ENCODE measurements at places on chromosomes 13 and 19.

GRCh38 chr13:24664726-24665409 lies 15.3 kb upstream of the ATP12A start:
- DNase-seq = no peak

- DNase-seq = no peak
Observed at GRCh38 chr13:48866249-48866648, 109.5 kb upstream of the FNDC3A start.

DNA sequence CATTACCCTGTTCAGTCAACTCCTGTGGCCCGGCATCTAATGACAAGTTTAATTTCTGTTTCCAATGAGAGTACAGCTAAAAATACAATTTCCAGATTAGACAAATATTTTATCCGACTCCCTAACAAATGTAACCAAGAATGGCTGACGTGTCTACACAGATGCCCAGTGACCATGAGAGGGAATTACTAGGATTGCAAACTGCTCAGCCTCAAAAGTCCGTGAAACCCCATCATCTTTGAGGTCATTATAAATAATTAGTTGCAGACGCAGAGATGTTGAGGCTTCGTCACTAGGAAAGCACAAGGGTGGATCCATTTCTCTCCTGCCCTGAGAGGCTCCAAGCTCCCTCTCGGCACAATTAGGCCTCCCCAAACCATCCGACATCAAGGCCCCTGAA lies 104.1 kb upstream of the ZNF507 start:
- no peak for DNase-seq

DNA sequence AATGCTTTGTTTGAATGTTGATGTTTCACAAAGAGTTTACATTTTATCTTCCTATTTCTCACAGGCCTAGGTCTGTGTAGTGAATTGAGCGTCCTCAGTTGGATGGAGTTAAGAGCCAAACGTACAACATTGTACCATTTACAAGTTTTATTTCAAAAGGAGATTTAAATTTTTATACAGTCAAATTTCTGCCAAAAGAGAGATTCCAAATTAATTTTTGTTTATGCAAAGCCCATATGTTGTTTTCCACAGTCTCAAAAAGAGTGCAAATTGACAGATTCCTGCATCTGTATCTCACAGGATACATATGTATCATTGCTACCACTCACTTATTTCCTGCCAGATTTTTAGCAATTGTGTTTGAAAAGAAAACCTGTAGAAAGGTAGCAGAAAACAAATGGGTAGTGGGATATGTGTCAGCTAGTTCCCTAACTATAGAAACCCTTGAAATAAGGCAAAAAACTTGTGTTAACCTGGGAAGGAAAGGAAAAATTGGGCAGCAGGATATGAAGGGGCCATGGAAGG lies 46.1 kb downstream of the DGKH start:
- no peak for DNase-seq

DNA sequence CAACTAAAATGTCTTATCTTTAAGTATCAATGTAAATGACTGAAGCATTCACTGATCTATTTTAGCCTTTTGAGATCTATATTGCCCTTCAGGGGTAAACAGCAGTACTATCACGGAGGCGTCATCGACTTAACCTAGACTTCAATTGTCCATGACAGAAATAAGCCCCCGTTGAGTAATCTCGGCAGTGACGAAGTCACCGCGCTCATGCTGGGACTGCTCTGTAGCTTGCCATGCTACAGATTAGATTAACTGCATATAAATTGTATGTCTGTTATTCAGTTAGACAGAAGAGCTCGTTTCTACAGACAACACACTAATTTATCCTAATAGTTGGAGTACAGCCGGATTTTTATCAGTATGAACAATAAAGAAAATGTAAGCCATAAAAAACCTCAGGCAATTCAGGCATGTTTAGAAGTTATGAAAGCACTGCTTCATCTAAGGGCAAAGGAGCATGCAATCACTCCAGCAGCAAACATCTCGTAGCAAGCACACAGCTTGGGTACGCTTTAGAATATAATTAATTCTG lies 56.6 kb downstream of the TUBGCP3 start:
- DNase-seq = no peak

DNA sequence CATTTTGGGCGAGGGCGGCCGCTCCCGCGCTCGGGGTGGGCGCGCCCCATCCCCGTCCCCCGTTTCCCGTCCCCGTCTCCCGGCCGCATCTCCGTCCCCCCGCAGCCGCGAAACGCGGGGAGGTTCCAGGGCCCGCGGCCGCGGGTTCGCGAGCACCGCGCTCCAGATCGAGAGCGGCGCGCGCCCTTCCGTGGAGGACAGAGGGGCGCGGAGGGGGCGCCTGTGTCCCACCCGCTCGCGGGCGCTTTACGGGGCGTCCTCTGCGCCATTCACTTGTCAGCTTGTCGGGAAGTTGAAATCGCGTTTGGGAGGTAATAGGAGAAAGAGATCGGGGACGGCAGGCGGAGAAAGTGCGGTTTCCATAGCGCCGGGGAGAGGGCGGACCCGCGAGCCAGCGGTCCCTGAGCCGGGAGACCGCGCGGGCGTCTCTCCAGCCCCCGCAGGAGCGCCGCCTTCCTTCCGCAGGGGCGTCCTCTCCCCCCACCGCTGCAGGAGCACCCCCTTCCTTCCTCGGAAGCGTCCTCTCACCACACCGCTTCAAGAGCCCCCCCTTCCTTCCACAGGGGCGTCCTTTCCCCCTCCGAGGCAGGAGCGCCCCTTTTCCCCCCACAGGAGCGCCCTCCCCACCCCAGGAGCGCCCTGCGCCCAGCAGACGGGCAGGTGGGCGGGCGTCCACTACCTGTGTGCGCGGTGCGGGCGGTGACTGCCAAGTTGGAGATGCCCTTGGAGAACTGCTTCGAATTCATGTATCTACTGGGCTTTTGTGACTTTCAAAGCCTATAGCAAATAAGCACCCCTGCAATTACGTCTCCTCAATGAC lies 962 bp upstream of the IRS2 start:
- peak; percentile 57 for DNase-seq

Data from fibroblast of skin of back (primary cell).